ENCODE measurements at places on chromosomes 5 and 9. TPM values are rescaled to one million over a fixed set of nuclear protein-coding genes. Genes with fewer than 3 reads are reported as not detected.

The OR1J1 gene
- not detected for total RNA-seq

The SH3PXD2B gene
- 56.6 TPM for total RNA-seq

DNA sequence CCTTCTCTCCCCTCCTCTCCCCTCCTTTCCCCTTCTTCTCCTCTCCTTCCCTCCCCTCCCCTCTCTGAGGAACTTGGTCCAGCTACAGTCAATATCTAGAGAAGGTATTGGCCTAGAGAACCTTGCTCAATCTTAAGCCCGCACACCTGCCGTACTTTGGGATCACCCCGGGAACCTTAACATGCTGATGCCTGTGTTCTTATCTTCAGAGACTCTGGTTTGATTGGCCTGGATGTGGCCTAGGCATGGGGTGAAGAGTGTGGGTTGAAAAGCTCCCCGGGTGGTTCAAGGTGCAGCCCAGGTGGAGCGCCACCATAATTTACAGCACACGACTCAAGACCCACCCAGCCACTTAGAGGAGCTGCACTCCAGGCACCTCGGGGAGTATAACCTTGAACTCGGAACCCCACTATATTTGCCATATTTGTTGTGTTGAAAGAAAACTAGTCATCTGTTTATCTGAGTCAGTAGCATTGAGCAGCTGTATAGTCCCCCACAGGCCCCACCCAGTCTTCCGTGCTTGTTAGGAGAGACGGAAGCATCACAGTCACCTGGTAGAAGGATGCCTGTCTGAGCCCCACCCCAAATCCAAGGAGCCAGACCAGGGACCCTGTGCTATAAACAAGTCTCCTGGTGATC, 14.4 kb upstream of the PHF19 start:
- no peak for DNase-seq

DNA sequence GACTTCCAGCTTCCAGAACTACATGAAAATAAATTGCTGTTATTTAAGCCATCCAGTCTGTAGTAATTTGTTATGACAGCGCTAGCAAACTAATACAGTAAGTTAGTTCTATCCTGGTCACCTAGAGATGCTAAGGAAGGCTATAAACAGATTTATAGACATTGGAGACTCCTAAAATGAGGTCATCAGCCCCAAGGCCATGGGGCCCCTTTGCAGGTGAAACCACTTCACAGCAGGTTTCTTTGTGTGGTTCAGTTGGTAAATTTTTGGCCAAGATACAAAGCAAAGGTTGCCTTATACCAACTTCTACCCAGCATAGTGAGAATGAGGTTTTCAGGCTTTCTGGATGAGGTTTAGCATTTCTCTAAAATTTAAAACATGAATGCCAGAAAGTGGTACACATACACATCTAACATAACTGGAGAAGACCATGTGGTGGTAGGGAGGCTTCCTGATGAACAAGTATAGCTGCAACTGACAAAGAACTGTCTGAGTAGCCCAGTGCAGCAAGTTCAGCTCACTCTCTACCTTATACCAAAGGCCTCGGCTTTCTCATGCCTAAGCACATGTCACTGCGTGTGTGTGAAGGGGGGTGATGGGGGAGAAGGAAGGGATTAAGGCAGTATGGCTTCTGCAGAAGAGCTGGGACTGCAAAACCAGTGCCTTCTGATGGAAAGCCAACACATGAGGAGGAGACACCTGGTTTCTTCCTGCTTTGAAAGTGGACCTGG, 264.6 kb upstream of the TAS2R1 start:
- DNase-seq: no peak

- no peak for DNase-seq
Observed at GRCh38 chr5:126624534-126624933, 23.8 kb downstream of the PHAX start.

- no peak for DNase-seq
Observed at GRCh38 chr9:116230051-116230632, 76.6 kb downstream of the PAPPA start.

- peak; percentile 78 for DNase-seq
Observed at GRCh38 chr9:134594078-134594941, 47.3 kb upstream of the COL5A1 start.

DNA sequence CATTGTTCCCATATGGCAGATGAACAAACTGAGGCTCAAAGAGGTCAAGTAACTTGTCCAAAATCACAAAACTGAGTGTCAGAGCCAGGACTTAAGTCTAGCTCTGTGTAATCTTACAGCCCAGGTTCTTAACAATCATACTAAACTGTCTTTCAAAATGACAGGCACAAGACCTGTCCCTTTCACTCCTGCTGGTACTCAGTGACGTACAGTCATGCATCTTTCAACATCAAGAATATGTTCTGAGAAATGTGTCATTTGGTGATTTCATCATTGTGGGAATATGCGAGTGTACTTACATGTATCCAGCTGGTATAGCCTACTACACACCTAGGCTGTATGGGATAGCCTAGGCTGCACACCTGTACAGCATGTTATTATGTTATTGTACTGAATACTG, 646.8 kb upstream of the WWC1 start:
- no peak for DNase-seq

GRCh38 chr9:112493393-112494137, 6.9 kb downstream of the KIAA1958 start:
- no peak for DNase-seq

DNA sequence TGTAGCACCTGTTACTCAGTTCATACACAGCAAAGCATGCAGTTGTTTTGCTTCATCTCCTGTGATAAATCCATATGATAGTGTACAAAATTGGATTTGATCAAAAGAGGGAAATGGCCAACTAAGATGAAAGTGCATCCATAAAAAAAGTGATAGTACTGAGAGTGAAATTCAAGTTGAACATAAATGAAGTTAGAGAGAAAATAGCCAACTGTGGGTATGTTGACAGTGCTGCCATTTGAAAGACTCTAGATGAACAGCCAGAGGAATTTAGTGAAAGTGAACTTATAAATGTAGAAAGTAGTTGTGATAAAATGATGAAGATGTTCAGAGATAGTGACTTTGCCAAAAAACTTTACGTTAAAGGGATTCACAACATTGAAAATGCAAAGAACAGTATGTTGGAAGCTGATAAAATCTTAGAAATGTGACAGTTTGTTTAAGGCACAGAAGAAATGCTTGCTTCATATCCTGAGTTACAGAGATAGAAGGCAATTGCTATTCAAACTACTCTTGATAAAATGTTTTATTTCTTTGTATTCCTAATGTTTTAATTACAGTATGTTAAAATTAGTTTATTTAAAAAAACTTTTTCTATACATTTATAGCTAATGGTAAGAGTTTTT, 119.7 kb downstream of the DMXL1 start:
- DNase-seq: no peak

Data from mesenteric fat pad (tissue), 1 donor.